ENCODE measurements at places on chromosomes 7 and 10. TPM values are rescaled to one million over a fixed set of nuclear protein-coding genes. Genes with fewer than 3 reads are reported as not detected.

The SPDYE11 gene
- 0.10 TPM for polyA plus RNA-seq

The NPC1L1 gene
- polyA plus RNA-seq: 0.07 TPM

The HIBADH gene
- 24.9 TPM for polyA plus RNA-seq

The CYP2W1 gene
- 1.2 TPM for polyA plus RNA-seq

The HYAL4 gene
- polyA plus RNA-seq: 0.08 TPM

The PAPOLB gene
- not detected for polyA plus RNA-seq

The ADCY1 gene
- polyA plus RNA-seq: 11.9 TPM

The SYNPO2L gene
- 194 TPM for polyA plus RNA-seq

The NUPR2 gene
- polyA plus RNA-seq: not detected

The CCDC172 gene
- polyA plus RNA-seq: not detected

The ANKRD30A gene
- polyA plus RNA-seq: not detected

The NPSR1 gene
- polyA plus RNA-seq: 0.32 TPM

The PRKCQ gene
- polyA plus RNA-seq: 21.9 TPM

Data from muscle of leg (tissue), 16 donors.